ENCODE measurements at places on chromosomes 13 and 19.

DNA sequence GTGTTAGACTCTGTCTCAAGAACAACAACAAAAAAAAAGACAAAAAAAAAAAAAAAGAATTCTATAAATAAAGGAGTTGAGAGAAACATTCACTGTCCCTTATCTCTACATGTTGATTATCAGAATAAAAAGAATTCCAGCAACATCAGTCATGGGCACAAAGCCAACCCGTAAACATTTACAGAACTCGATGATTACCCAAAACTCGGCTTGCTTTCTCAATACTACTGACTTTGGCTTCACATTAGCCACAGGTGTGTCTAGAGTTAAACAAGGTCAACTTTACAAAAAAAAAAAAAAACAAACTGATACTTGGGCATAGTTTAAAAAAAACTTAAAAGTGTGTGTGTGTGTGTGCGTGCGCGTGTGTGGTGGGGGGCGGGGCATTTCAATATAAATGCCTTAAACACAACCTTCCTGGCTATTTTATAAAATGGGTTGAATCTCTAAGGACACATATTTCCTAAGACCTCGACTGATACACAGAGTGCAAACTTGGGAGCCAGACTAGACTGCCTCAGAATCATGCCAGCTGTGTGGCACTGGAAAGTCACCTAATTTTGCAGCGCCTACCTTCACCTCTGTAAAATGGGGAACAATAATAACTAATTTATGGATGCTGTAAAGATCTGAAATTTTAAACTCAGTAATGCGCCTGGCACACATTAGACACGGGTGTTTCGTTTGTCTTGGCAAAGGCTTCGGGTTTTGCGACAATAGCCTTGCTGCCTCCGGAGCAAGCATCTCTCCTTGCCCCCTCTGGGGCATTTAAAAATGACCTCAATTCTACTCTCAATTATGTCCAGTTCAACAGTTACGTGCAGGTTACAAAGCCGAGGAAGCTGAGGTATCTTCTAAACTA, 922 bp downstream of the EBPL start:
- DNase-seq: no peak

DNA sequence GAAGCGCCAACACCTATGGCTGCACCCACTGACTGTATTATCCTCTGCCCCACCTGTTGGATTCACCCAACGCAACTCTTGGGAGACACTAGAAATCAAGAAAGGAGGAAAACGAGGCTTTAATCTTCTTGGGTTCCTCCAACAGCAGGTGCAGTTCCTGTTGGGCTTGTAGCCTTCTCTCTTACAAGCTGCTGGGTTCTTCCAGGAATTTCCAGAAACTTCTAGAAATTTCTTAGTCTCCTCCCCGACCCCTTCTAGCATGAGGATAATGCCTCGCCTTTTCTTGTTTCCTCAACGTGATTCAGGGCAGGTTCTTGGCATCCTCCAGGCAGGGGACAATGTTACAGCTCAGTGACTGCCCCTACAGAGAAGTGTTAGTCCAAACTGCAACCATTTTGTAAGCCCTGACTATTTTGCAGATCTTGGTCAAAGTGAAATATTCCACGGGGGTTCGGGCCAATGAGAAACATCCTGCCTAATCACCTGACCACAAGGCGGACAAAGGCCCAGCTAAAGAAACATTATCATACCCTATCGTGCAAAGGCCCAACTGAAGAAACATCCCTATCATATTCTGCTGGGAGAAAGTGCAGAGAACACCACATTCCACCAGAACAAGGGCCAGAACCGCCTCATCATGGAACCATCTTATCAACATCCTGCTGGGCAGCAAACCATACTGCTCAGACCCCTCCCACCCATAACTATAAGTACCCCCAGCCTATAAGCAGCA, 614 bp upstream of the PNMA8A start:
- no peak for DNase-seq

GRCh38 chr13:48264058-48264457, 31.1 kb downstream of the ITM2B start:
- no peak for DNase-seq

DNA sequence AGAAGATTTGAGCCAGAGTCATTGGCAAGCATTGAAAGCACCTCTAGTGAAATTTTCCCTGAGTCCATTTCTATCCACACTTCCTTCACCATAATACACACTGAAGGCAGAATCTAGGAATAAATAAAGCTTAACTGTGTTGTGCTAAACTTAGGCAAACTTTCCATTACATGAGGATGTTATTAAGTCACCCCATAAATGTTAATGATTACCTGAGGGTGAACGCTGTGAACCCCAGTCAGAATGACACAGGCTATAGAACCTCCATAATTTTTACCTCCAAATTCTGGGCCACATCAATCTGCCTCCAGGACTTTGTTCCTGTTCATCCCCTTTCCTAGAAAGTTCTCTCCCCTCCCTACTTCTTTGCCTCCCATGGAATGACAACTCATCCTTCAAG, 71.0 kb downstream of the RAP2A start:
- no peak for DNase-seq

GRCh38 chr19:18417250-18418028, 1.8 kb upstream of the SSBP4 start:
- DNase-seq: no peak

- no peak for DNase-seq
Measured at GRCh38 chr13:37379841-37380240, 218.7 kb downstream of the POSTN start.

DNA sequence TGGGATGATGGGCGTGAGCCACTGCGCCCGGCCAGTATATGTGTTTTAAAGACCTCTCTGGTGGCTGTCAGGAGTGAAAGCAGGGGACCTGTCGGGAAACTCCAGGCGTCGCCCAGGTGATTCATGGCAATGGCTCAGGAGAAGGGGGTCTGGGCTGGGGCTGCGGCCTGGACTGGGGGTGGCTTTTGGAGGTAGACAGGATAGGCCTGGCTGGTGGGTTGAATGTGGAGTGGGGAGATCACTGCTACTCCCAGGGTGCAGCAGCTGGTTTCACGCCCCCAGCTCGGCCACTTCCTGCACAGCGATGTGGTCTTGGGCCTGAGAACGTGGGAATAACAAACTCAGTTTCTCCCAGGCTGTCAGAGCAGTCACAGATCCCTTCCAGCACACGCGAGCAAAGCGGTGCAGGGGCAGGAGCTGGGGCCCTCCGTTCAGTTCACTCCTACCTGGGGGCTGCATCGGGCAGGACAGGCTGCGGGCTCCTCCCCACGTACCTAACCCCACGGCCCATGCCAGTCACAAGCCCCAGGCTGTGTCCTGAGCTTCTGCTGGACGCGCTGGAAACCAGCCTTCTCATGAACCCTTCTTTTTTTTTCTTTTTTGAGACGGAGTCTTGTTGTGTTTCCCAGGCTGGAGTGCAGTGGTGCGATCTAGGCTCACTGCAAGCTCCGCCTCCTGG, 18.9 kb downstream of the KDM4B start:
- DNase-seq: no peak

DNA sequence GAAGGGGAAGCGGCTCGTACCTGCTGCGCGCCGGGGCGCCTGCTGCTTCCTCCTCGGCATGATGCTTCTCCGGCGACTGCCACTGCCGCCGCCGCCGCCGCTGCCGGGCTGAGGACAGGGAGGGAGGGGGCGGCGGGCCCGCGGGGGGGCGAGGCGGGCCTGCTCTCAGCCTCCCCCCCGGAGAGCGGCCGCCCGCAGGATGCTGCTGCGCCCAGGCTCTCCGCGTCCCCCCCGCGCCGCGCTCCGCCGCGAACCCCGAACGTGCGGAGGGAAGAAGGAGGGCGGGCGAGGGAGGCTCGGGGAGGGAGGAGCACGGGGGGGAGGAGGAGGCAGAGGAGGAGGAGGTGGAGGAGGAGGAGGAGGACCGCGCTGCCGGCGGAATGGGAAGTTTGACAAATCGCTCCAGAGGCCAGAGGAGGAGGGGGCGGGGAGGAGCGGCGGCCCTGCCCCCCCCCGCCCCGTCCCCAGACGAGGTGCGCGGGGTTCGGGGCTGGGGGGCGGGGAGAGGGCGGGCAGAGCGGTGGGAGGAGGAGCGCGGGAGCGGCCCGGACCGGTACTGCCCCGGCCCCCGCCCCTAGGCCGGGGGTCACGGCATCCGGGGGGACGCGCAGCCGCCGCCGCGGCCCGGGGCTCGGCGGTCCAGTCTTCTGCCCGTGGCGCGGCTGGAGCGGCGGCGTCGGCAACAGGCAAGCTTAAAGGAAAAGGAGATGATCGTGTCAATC, at the start of gene TSHZ3:
TSHZ3 (minus strand) TSS at position 277 of the 722 bp plus-strand sequence; CDS start at position 60, 217 bp downstream.
- peak; percentile 9 for DNase-seq

DNA sequence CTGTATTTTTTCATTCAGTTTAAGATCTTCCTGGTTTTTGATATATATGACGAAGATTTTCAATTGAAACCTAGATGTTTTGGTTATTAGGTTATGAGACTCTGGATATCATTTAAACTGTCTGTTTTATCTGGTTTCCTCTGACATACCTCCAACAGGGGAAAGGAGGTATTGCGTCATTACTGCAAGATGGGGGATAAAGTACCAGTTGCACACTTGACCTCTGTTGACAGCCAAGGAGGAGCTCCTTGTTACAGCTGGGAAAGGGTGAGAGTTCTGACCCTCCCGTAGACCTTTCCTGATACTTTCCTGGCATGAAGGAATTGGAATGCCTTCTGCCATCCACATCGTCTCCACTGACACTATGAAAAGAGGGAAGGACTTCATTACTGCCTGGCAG, 82.0 kb upstream of the SHISA2 start:
- no peak for DNase-seq

DNA sequence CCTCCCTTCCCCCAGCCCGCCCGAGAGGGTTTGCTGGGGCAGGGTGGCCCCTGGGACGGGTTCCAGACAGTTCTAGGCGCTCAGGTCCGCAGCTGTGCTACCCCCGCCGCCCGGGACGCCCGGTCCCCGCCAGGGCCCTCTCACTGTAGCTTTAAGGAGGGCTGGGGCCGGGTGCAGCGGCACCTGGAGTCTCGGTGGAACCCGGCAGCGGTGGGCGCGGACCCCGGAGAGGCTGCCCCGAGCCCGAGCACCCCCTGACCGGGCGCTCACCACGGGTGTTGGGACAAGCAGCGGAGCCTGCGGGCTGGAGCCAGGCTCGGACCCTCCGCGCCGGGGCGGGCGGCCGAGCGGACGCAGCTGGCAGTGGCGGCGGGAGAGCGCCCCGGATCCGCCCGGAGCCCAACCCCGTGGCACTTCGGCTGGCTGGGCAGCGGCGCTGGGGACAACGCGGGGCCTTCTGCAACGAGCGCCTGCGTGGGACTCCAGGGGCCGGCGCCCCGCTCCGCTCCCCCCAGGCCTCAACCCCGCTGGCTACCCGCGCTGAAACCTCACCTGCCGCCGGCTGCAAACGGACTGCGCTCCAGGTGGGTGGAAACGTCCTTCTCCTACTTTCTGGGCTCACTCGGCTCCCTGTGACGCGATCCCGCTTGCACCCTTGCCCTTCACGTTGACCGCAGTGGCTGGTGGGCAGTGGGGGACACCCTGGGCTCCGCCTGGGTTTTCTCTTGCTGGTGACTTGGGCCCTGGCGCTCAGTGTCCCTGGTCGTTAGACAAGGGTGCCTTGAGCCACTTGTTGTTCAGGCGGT, 81.1 kb downstream of the ZNF429 start:
- DNase-seq: no peak

DNA sequence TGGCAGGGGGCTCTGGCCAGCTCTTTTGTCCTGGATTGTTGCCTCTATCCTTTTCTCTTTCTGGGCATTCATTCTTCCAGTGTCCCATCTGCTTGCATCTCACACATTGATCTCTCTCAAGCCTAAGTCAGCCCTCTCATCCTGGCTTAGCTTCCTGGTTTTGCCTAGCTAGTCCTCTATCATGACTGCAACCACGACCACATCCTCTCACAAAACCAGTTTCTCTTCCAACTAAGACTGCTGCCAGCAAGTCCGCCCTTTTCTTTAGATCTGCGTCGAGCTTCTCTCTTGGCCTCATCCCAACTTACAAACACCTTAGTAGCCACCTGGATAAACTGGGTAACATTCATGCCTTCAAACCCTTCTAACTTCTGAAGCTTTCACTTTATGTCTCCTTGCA, 212.2 kb upstream of the HTR2A start:
- DNase-seq: no peak

- DNase-seq: no peak
Measured at GRCh38 chr19:15900504-15900903, 2.6 kb upstream of the CYP4F2 start.

DNA sequence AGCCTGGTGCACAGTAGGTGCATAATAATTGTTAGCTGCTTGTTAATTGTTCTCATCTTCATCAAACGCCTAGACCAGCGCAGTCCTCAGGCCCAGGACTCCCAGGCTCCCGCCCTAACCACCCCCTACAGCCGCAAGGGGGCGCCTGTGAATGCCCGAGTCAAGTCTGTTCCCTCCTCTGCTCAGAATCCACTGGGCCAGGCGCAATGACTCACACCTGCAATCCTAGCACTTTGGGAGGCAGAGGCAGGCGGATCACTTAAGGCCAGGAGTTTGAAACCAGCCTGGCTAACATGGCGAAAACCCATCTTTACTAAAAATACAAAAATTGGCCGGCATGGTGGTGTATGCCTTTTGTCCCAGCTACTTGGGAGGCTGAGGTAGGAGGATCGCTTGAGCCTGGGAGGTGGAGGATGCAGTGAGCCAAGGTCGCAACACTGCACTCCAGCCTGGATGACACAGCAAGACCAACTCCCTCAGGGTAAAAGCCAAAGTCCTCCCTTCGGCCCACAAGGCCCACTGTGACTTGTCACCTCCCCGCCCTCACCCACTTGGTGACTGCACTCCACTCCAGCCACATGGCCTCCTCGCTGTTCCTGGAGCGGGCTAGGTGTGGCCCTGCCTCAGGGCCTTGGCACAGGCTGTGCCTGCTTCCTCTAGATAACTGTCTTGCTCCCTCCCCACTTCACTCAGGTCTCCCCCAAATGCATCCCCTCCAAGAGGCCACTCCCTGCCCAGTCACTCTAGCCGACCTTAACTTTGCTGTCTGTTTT, 9.1 kb downstream of the ZNF653 start:
- DNase-seq: no peak

- DNase-seq: no peak
Measured at GRCh38 chr13:64910096-64910495, 2320.0 kb downstream of the PCDH9 start.

DNA sequence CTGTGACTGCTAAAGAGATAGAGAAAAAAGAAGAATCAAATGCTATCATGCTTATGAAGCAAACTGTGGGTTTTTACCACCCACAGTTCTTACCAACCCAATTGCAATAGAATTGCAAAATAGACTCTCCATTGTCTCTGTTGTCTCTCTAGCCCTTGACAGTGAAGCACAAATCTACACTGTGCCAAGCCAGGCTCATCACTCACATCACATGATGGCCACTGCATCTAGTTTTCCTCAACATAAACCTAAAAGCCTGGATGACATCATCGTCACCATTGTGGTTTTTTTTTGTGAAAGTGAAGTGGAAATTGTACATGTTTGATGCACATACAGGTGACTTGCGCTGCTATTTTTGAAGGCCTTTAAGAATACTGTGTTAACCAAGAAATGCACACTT, 56.1 kb downstream of the KL start:
- DNase-seq: no peak

DNA sequence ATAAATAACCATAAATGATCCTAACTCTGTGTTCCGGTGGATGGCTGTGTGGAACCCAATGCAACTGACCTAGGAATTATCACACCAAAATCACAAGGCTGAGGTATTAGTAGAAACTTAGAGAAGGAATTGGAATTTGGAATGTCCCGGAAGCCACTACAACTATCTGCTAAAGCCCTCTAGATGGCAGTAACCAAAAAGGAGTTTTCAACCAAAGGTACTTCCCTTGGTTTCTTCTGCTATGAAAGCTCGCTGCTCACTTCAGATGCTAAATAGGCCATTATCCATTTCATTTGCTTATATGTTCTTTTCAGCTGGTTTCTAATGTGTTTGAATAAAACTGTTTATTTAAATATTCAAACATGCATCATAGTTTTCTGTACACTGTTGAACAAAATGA, 1589.1 kb upstream of the SPRY2 start:
- DNase-seq: no peak

Measured in stimulated activated CD8-positive, alpha-beta memory T cell treated with anti-CD3 and anti-CD28 coated beads, Interleukin-4, amount 100 ng/mL, for 4 hours (primary cell).